ENCODE measurements at places on chromosomes 2 and 18.

- DNase-seq, result no peak
These were observed 21.8 kb upstream of the CD226 start for GRCh38 chr18:69969491-69969890.

DNA sequence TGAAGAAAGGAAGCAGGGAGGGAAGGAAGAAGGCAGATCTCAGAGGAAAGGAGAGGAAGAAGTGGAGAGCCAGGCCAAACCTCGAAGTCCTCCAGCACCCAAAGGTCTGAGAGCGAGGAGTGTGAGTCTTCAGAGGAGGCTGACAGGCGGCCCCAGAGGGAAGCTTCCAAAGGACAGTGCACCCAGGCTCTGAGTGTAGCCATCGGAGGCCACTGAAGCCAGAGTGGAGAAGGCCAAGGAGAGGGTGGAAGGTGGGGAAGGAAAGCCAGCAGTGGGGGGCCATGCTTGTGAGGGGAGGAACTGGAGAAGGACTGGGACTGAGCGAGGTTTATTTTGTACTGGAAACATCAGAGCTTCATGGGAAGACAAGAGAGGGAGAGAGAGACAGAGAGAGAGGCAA, 6.0 kb downstream of the ATP6V1B1 start:
- no peak for DNase-seq

DNA sequence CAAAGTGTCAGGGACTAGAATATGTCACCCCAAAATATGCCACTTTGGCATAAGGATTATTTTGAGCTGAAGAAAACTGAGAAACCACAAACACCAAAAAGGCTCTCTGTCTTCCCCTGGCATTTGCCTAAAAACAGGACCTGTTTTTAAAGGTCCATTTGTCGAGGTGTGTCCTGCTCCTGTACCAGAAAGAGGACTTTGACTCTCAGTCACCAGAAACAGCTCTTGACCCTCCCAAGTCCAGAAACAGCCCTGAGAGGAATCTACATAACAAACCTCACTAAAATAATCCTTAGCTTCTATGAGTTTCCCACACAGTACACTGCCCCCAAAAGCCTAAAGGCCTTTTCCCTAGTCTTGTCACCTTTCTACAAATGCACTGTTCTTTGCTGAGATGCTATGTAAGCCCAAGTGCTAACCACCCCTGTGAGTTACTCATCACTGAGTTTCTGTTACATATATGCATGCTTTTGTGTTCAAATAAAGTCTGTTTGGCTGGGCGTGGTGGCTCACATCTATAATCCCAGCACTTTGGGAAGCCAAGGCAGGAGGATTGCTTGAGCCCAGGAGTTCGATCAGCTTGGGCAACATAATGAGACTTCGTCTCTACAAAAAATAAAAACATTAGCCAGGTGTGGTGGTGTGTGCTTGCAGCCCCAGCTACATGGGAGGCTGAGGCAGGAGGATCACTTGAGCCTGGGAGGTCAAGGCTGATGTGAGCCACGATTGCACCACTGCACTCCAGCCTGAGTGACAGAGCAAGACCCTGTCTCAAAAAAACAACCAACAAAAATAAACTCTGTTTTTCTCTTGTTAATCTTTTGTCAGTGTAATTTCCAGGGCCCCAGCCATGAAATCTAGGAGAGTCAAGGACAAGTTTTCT, 55.2 kb downstream of the RPL31 start:
- no peak for DNase-seq

GRCh38 chr2:200301953-200302858, 4.3 kb upstream of the SPATS2L start:
- DNase-seq, result no peak

GRCh38 chr2:134247679-134248078, 6.2 kb upstream of the MGAT5 start:
- DNase-seq, result no peak

- DNase-seq, result no peak
These were observed 39.0 kb downstream of the AQP12A start for GRCh38 chr2:240730501-240731177.

GRCh38 chr2:45211636-45212035, 202.4 kb upstream of the SIX2 start:
- no peak for DNase-seq

DNA sequence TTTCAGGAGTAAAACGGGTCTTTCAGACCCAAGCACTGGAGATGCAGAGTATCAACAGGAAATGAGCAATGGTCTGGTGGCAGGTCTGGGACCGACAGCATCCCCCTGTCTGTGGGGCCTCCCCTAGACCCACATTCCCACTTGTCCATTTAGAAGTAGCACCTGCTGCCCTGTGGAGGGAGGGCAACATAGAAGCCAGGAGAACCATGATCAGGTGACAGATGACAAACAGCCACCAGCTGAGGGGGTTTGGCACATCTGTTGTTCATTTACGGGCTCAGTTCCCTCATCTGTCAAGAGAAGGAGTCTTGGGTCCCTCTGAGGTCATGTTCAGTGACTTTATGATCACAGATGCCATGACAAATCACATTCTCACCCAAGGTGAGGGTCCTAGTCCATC, 77.9 kb upstream of the SLC66A3 start:
- DNase-seq, result no peak

GRCh38 chr18:32042337-32042736, 23.7 kb downstream of the RNF125 start:
- no peak for DNase-seq

- no peak for DNase-seq
These were observed 7.5 kb downstream of the LGALSL start for GRCh38 chr2:64461271-64462058.

DNA sequence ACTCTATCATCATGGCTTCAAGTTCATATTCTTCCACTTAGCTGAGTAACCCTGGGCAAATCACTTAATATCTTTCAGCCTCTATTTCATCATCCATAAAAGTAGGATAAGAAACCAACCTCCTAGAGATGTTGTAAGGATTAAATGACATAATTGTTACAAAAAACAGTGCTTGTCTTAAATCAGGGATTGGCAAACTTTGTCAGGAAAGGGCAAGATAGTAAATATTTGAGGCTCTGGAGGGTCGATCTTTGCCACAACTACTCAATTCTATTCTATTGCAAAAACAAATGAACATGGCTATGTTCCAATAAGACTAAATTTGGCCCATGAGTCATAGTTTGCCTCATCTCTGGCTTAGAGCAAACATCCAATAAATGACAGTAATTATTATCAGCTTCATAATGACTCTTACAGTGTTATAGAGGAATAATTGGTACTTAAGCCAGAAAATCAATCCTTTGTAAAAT, 184.7 kb downstream of the SATB2 start:
- DNase-seq, result no peak

DNA sequence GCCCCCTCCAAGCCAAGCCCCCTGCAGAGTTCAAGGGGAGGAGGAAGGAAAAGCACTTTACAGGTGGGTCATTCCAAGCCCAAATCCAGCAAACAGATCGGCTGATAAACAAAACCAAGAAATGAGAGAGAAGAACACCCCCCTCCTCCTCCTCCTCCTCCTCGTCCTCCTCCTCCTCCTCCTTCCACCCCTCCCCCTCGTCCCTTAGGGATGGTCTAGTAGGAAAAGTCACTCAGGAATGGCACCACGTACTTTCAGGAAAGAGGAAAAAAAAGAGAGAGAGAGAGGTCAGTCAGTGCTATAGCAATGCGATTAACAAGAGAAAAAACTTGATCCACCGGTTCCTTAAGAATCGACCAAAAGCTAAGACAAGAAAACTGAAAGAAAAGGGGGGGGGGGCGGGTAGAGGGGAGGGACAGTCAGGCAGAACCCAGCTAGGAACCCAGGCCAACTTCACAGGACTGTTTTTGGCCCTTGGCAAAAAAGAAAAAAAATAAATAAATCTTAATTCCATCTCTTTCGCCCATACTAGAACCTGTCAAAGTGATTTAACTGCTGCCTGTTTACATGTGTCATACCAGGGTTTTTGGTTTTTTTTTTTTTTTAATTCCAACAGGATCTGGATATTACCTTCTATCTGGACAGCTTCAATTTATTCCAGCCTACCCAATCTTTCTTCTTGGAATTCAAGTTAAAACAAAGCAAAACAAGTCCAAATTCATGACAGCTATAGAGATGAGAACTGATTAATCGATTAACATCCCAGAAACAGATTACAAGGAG, 906 bp downstream of the IKZF2 start:
- DNase-seq, result no peak

DNA sequence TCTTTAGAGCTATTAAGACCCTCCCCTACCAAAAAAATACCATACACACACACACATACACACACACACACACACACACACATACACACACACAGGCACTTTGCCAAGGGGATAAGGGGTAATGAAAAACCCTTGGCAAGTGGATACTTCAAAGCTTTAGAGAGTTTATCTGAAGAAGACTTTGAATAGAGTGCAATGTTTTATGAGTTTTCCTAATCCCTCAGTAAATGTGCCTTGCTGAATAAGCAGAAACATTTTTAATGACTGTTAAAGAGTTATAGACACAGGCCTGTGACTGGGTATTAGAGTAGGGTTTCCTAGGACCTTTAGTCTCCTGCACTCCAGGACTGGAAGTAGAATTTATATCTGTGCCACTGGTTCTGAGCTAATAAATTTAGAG, 75.5 kb upstream of the CTAGE1 start:
- no peak for DNase-seq

DNA sequence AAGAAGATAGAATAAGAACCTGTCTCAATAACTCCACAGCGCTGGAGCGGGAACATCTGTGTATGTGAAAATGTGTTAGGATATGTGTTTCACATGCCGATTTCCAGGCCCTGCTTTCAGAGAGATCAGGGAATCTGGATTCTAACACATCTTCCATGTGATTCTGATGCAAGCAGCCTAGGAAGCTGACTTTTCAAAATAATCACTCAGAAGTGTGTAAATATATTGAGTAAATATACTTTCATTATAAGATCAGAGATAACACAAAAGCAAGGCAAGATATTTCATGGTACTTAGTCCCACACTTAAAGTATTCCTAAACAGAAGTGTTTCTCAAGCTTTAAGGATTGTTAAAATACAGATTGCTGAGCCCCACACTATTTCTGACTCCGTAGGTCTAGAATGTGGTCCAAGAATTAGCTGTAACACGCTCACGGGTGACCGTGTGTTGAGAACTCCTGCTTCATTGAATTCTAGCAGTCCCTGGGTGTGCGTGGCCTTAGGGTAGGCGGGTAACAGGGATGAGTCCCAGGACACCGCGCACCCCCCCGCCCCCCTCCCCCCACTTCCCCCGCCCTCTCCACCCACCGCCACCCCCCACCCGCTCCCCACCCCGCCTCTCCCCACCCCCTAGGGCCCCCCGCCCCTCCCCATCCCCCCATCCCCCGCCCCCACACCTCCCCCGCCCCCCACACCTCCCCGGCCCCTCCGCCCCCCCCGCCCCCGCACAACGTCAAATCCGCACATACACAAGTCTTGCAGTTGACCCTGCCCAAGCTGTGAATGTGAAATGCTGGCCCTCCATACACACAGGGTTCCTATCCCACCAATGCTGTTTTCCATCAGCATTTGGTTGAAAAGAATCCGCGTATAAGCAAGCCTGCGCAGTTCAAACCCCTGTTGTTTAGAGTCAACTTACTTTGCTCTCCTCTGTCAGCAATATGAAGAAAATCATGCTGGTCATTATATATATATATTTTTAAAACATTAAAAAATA, 94.2 kb upstream of the SLC39A10 start:
- DNase-seq, result no peak

DNA sequence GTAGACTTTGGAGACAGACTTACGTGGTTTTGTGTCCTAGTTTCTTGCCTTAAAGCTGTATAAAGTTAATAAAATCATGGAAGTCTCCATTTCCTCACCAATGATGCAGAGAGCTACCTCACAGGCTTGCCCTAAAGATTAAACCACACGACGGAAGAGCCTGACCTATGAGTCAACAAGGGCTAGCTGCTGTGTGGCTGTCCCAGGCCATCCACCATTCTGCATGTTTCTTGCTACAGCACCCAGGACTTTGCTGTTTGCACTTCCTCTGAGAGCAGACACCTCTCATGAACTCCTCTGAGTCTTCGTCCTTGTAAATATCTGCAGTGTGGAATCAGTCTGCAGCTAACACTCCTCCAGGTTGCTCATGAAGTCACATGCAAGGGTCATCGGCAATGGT, 160.0 kb upstream of the TRIB2 start:
- peak; percentile 31 for DNase-seq

DNA sequence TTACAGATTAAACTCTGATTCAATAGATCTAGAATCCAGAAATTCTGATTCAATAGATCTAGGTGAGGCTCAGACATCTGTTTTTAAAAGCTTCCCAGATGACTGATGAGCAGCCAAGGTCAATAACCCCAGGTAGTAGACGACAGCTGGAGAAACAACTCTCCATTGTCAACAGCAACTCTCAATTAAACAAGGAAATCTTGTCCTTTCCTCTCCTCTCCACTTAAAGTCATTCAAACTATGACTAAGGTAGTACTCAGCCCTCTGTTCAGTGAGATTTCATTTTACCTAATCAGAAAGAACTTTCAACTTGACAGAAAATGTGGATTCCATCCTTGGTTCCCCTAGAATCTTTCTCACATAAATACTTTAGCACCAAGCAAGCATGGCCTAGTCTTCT, 94.6 kb upstream of the SCG2 start:
- no peak for DNase-seq
